ENCODE measurements at places on chromosomes 2 and 18.

DNA sequence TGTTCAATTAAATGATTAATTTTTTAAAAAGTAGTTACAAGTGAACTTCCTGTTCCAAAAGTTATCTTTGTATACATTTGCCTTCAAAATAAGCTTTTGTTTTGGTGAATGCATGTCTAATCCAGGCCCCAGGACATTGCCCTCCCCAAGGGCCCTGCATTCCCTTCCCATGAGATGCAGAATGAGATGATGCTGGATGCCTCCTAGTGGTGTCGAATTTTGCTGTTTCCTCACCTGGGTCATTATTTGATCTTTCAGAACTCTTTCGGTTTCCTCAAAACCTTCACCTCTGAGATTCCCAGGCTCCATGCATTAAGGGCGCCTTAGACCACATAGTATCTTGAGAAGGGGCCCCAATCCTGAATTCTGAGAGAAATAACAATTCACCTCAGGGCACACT is 728.8 kb downstream of the CNTNAP5 start:
- no peak for DNase-seq

DNA sequence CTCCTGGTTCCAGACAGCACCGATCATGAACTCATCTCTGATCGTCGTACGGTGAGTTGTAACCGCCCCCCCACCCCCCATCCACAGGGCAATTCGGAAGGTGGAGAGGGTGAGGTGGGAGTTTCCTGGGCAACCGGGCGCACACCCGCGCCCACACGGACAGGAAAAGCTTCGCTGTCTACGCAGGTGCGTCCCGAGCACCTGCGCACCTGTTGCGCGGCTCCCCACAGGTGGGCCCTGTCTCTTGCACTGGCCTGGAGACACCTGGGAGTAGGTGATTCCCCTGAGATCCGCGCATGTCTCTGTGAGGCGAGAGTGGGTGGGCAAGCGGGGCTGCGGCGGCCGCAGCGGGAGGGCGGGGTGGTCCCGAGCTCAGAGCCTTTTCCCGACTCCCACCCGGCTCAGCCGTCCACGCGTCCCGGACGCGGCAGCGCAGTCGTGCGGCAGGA is 459 bp upstream of the ATP6V1C2 start:
- no peak for DNase-seq

DNA sequence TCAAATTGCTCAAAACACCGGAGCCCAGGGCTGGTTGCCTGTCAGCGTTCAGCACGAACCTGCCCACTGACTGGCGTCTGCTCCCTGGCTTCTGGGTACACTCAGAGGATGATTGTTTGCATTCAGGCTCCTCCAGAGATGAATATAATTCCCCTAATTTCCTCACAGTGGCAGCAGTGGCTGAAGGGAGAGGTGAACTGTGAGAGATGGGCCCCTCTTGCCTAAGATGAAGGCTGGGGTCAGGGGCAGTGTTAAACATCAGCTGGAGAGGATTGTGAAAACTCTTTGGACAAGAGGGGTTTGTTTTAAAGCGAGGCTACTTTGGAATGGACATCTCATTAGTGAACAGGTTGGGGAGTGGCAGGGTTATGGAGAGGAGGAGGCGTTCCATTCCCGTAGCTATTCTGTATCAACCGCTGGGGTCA is 31.0 kb downstream of the TCF7L1 start:
- no peak for DNase-seq

- DNase-seq = no peak
These were observed 350.7 kb upstream of the SYT4 start for GRCh38 chr18:43627848-43628530.

GRCh38 chr18:3498698-3499471 is 48.9 kb downstream of the TGIF1 start:
- no peak for DNase-seq

DNA sequence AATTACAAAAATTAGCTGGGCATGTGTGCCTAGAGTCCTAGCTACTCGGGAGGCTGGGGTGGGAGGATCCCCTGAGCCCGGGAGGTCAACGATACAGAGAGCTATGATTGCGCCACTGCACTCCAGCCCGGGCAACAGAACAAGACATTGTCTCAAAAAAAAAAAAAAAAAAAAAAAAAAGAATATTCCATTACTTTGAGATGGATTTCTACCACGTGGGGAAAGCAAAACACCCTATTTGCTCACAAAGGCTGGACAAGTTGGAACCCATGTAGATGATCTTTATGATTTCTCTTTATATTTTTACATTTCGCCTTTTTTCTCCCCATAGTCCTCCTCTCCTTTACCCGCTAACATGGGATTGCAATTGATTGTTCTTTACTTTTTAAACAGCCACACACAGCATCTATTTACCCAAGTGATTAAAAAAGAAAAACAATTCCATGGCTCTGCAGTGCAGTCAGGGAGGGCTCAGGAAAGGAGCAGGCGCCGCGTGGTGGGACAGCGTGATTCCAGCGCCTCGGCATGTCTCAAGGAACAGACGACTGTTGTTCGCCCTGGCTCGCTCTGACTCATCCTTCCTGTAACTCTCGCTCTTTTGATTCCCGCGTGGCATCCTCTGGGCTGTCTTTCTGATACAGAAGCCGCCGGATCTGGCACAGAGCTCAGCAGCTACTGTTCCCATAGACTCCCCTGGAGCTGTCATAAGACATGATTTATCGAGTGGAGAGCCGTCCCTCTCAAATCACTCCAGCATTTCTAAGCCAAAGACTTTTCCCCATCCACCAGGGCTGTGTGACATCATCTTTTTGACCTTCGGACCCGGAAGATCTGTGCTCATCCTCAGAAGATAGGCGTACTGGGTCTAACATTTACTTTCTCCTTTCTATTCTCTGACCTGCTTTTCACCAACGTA is 230.4 kb upstream of the AGAP1 start:
- no peak for DNase-seq

GRCh38 chr2:239978411-239978810 is 46.7 kb downstream of the NDUFA10 start:
- no peak for DNase-seq
